ENCODE measurements at places on chromosomes 1 and 21.

GRCh38 chr21:44531606-44532564 lies 8.1 kb downstream of the KRTAP10-1 start:
- DNase-seq: no peak

DNA sequence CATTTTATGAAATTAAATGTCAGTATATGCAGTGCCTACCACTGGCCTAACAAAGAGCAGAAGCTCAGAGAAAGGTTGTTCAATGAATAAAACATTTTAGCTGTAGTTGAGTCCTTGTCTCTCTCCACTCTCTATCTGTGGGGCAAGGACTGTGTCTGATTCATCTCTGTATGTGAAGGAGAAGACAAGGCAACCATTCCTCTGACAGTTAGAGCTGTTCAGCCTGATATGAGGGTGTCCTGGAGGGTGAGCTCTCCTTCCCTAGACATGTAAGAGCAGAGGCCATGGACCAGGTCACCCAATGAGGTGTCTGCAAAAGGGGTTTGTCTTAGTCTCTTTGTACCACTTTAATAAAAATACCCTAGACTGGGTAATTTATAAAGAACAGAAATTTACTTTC lies 4.5 kb upstream of the PDZK1IP1 start:
- no peak for DNase-seq

- DNase-seq: no peak
These were observed 359.1 kb downstream of the S1PR1 start for GRCh38 chr1:101595881-101596374.

DNA sequence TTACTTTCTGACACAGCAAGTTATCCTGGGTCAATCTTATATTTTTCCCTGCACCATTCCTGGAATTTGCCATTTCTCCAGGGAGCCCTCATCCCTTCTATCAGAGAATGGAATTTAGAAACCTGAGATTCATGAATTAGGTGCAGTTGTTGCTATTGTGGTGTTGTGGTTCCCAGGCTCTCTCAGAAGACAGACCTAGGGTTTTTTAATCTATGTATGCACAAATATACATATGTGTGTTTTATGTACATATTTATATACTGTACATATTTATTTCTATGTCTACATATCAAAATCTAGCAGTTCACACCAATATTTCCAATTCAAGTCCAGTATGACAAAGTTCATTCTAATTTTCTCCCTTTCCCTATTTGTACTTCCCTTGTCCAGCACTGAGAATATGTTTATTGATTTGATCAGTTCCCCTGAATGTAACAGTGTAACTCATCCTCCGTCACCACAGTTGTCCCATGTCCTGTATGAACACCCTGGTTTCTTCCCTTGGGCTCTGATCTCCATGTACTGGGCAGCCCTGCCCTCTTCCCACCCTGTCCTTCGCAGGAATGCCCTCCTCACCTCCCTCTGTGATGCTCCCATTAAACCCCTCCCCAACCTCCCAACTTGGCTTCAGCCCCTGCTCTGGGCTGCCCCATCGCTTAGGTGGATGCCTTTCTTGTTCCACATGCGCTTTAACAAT lies 145.5 kb downstream of the VPS13D start:
- DNase-seq: no peak

DNA sequence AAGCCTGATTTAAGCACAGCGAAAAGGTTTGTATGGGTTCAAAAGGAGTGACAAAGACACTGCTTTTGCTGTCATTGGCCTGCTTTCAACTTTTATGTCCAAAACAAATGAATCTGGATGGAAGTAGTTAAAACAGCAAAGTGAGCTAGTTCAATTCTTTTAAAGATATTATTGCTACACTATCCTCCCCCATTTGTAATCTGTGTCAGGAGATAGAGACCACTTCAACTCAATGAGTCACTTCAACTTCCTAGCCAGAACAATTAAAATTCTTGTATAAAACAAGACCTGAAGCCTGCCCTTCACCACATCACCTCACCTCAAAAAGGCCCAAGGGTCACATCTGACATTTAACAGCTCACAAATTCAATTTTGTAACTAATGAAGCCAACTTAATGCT lies 364.1 kb upstream of the LYPLAL1 start:
- no peak for DNase-seq

GRCh38 chr1:192005976-192006375 lies 152.3 kb upstream of the RGS18 start:
- no peak for DNase-seq

DNA sequence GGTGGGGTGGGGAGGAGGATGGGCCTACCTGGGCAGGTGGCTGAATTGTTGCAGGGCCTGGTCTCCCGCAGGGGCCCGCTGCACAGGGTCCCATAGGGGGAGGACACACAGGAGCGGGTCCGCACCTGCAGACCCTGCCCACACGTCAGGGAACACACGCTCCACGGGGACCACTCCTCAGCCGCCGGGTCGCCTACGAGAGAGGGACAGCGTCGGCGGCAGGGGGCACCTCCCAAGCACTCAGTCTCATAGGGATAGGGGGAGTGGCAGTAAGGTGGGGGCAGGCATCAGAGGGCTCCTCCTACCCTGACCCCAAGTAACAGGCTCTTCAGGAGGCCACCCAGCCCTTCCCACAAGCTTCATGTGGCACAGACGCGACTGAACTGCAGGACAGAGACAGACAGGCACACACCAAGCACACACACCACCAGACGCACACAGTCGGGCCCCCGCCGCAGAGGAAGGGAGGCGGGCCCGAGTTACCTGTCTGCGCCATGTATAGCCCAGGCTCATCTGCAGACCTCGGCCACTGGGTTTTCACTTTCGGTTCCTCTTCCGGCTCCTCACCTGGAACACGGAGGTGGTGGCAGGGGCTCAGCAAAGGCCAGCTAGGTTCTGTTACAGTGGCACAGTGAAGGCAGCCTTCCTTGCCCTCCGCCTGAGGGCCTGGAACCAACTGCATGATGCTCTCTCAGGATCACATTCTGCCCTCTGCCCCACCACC lies 19.8 kb downstream of the ADGRB2 start:
- no peak for DNase-seq

- no peak for DNase-seq
These were observed 533.5 kb downstream of the LTN1 start for GRCh38 chr21:28459193-28459592.

- DNase-seq: no peak
These were observed 125.8 kb downstream of the PLPP3 start for GRCh38 chr1:56453417-56454078.

DNA sequence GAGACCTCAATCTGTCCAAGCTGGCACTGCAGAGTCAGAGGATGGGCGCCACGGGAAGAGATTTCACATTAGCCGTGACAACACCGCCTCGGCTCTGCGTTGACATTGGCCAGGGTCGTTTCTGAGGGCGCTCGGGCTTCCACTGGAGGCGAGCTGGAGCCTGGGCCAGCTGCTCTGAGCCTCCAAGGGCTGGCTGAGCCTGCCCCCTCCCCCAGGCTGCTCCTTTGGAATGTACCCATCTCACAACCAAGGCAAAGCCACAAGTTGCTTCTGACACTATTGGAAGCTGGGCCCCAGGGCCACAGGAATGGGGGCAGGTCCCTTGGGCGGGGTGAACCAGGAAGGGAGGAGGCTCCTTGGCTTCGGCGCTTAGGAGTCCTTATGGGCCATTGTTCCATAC lies 12.7 kb downstream of the GPR3 start:
- no peak for DNase-seq

GRCh38 chr21:34615487-34615814 lies 538 bp upstream of the RCAN1 start:
- DNase-seq: no peak

GRCh38 chr1:45994423-45994822 lies 138.0 kb downstream of the PIK3R3 start:
- no peak for DNase-seq

DNA sequence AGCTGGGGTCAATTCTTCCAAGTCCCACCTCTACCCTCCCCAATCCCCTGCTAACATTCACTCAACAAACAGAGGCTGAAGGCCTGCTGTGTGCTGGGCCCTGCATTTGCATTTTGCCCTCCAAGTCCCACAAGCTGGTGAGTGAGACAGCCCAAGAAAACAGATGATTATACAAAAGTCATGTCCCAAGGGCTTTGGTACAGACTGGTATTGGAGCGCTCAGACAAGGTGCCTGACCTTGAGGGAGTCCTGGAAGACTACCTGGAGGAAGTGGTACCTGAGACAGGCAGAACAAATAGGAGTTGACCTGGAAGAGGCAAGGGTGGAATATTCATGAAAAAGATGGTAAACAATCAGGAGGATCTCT lies 4.2 kb downstream of the LMOD1 start:
- DNase-seq: no peak

- no peak for DNase-seq
These were observed 115.1 kb upstream of the JUN start for GRCh38 chr1:58898739-58899586.

GRCh38 chr1:63548877-63549276 lies 25.6 kb downstream of the EFCAB7 start:
- no peak for DNase-seq

GRCh38 chr21:42006765-42007164 lies 3.4 kb downstream of the ZBTB21 start:
- no peak for DNase-seq

GRCh38 chr1:178046591-178047270 lies 47.2 kb upstream of the RASAL2 start:
- no peak for DNase-seq

DNA sequence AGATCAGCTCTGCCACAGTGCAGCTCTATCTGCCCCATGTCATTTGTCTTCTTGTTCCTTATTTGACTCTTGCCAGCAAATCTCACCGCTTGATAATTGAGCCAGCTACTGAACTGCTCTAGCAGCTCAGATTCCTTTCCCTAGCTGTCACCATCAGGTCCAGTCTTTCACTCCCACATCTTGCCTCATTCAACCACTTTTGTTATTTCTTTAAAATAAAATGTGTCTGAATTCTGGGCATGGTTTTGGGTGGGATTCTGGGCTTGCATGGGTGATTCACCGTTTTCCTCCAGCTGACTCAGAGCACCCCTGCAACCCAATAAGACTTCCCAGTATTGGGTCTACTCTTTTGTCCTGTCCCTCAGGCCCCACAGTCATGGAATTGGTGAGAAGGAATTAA lies 215.7 kb downstream of the DSCAM start:
- no peak for DNase-seq

DNA sequence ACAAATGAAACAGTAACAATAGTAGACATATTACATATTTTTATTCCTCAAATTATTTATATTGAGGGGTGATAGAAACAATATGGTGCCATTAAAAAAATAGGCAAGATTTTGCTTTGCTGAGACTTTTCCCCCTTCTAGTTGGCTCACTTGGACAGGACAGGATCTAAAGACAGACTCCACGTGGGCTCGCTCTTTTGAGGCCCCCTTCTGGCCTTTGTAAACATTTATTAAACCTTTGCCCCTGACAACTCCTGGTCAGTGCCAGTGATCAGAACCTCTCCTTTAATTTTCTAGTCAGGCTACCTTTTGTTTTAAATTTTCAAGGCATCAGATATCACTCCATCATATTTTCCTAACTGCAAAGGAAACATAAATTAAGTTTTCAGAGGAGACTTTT lies 49.7 kb upstream of the IFI44L start:
- DNase-seq: no peak

DNA sequence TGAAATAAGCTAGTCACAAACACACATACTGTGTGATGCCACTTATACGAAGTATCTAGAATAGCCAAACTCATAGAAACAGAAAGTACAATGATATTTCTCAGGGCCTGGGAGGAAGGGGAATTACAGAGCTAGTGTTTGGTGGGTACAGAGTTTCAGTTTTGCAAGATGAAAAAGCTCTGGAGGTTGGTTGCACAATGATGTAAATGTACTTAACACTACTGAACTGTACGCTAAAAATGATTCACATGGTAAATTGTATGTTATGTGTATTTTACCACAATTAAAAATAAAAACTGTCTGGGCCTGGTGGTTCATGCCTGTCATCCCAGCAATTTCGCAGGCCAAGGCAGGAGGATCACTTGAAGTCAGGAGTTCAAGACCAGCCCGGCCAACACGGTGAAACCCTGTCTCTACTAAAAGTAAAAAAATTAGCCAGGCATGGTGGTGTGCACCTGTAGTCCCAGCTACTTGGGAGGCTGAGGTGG lies 15.3 kb upstream of the FHAD1 start:
- DNase-seq: no peak

DNA sequence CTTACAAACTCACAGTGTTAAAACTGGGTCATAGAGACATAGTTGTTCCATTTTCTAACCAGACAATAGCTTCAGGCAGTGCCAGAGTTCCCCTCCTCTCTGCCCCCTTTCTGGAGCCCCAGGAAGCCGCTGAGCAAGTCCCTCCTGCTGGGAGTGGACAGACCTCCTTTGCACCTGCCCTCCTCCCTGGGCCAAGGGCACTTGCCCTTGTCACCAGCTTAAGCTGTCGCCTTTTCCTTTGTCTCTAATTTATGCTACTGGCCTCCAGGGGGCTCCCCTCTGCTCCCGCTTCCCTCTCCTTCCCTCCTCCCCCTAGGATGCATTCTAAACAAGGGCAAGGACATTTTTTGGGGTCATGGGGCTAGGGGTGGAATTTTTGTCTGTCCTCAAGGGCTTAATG lies 182.4 kb downstream of the MIS18A start:
- no peak for DNase-seq

Data from stimulated activated CD4-positive, alpha-beta T cell treated with anti-CD3 and anti-CD28 coated beads, Interleukin-15, amount 100 ng/mL, for 1 hour (primary cell).